Stimulated activated CD8-positive, alpha-beta memory T cell treated with anti-CD3 and anti-CD28 coated beads, Interleukin-12 subunit alpha, Interleukin-12 subunit beta, amount 100 ng/mL, for 4 hours (primary cell): ENCODE measurements at places on chromosomes 4 and X.

GRCh38 chr4:85836588-85837438 is 361.9 kb downstream of the ARHGAP24 start:
- no peak for DNase-seq

- DNase-seq = no peak
Measured at GRCh38 chrX:103414561-103414960, 38.2 kb downstream of the BEX3 start.

DNA sequence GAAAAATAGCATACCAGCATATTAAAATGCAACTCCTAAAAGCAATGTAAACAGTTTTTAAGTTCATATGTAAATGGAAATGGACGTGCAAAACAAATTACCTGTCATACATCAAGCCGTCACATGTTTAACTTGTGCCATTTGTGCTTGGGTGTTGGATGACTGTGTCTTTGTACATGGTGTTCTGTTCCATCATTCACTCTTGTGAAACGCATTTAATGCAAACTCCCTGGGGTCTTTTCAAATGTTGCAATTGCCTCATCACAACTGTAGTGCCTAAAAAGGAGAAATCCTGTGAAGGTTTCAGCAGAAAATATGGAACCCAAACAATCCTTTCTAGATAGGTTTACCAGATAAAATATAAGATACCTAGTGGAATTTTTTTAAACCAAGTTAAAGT is 52.4 kb downstream of the PHOX2B start:
- DNase-seq = no peak

DNA sequence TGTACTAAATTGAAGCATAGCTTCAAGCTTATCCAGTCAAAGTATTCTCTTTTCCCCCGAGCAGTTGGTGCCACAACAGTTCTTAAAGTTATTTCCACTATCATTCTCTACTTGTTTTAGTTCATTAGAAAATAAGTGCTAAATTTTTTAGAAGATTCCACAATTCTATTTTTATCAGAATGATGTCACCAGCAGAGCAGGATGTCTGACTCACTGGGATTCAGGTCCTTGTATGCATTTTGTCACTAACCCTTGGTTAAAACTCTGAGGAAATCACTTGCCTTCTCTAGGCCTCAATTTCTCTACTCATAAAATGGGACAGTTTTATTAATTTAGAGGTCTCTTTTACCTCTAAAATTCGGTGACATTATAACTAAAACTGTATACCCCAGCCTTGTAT is 3.4 kb downstream of the DDX53 start:
- DNase-seq = no peak

DNA sequence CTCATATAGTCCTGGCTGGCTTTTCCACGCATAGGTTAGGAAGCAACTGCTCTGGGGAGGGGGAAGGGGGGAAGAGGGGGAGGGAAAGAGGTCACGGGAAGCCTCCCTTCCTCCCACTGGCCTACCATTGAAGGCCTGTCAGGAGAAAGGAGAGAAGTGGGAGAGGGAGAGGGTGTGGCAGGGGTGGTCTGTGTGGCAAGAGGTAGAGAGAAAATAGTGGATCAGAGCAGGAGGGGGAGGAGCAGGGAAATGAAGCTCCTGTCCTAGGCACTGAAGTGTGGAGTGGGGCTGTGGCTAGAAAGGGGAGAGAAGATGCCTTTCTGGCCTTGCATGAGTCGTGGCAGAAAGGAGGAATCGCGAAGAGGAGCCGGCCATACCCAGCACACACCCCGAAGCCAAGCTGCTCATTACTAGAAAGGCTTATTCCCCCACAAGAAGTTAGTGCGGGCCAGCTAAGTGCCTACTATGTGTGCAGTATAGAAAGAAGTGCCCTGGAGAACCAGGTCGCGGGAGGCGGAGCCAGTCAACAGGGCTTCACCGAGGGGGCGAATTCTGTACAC is 1.1 kb upstream of the TMEM164 start:
- DNase-seq = no peak

- no peak for DNase-seq
Measured at GRCh38 chr4:174449944-174450785, 72.1 kb downstream of the HPGD start.

DNA sequence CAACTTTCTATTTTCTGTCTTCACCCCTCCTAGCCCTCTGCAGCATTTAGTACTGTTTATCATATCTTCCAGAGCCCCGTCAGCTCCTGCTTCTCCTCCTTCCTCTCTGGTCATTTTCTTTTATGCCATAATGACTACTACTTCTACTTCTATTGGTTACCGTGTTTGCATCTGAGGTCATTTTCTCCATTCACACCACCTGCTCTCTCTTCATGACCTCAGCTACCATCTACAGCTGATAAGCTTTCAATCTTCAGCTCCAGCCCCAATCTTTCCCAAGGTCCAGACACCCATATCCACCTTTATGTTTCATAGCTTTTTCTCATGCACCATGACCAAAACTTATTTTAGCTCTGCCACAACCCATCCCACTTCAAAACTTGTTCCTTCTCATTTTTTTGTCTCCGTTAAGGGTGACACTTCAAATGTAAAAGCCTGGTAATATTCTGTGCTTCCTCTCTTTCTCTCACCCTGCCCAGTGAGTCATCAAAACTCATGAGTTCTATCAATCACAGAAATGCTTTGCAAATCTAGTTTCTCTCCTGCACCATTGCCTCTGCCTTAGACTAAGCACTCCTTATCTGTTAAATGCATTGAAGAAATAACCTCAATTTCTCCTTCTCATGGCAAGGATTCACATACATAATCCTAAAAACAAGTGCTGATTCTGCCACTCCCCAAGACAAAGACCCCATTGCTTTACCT is 71.3 kb upstream of the IQCM start:
- DNase-seq = no peak
